ENCODE measurements at places on chromosomes 3 and 15. TPM values are rescaled to one million over a fixed set of nuclear protein-coding genes. Genes with fewer than 3 reads are reported as not detected.

GRCh38 chr3:174329321-174329720 lies 529.8 kb upstream of the NAALADL2 start:
- no peak overlapping the region for H3K4me3 ChIP-seq
- H3K36me3 ChIP-seq, result no peaks in the 10 kb centered on the region
- H3K27ac ChIP-seq, result no peak overlapping the region
- no peak for DNase-seq
- no peaks in the 10 kb centered on the region for H3K27me3 ChIP-seq
- H3K4me1 ChIP-seq, result no peaks in the 10 kb centered on the region

DNA sequence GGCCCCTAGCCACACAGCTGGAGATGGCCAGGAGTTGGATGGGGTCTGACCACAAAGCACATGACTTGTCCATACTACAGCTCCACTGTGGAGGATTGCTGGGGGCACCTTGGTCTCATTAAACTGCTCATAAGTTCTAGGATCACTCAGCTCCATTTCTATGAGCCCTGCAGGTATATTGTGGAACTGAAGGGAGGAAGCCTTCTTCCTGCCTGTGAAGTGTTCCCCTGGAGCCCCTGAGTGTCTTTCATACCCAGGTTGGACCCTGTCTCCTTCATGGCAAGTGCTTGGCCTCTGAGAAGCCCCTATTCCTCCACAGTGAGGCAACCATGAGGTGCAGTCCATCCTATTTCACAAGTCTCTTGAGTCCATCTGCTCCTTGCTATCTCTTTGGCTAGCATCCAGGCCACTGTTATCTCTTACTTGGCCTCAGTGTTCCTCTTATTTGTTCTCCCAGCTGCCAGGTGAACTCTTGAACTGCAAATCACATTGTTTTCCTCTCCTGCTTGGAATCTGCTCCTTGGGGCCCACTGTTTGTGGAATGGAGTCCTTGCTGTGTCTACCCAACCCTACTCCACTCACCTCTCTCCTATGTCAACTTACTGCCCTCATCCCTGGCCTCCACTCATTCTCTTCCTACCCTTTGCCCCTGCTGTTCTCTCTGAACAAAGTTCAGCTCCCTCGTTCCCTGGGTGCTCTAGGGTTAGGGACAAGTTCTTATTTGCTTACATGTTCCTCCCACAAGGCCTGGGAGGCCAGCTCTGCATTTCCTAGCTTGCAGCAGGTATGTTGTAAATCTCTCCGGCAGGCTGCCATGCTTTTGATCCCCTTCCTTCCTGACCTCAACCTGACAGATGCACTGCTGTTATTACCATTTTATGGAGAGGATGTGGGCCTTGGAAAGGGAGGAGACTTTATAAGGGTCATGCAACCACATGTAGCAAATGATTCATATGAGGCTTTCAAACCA lies 1.2 kb downstream of the ACOX2 start:
- DNase-seq, result peak; percentile 59
- peak overlapping the region; percentile 33 for H3K4me3 ChIP-seq
- peak overlapping the region; percentile 84 for H3K27ac ChIP-seq
- no peaks in the 10 kb centered on the region for H3K27me3 ChIP-seq
- H3K36me3 ChIP-seq, result peaks cover 21% of the 10 kb centered on the region

- no peak overlapping the region for H3K27ac ChIP-seq
- no peak for DNase-seq
- H3K4me3 ChIP-seq, result no peak overlapping the region
- no peaks in the 10 kb centered on the region for H3K36me3 ChIP-seq
- no peaks in the 10 kb centered on the region for H3K27me3 ChIP-seq
Measured at GRCh38 chr15:57477736-57478522, 101.6 kb downstream of the CGNL1 start.

GRCh38 chr15:81265256-81265943 lies 58.5 kb downstream of the STARD5 start:
- no peaks in the 10 kb centered on the region for H3K4me1 ChIP-seq
- no peak for DNase-seq
- H3K36me3 ChIP-seq, result no peaks in the 10 kb centered on the region
- H3K4me3 ChIP-seq, result no peak overlapping the region

The FBLN2 gene
- total RNA-seq, result 122 TPM

The ITPKA gene
- 0.90 TPM for total RNA-seq

- no peaks in the 10 kb centered on the region for H3K27me3 ChIP-seq
- no peak overlapping the region for H3K27ac ChIP-seq
- DNase-seq, result no peak
- H3K4me3 ChIP-seq, result no peak overlapping the region
Measured at GRCh38 chr3:98556164-98557130, 24.7 kb downstream of the GPR15 start.

DNA sequence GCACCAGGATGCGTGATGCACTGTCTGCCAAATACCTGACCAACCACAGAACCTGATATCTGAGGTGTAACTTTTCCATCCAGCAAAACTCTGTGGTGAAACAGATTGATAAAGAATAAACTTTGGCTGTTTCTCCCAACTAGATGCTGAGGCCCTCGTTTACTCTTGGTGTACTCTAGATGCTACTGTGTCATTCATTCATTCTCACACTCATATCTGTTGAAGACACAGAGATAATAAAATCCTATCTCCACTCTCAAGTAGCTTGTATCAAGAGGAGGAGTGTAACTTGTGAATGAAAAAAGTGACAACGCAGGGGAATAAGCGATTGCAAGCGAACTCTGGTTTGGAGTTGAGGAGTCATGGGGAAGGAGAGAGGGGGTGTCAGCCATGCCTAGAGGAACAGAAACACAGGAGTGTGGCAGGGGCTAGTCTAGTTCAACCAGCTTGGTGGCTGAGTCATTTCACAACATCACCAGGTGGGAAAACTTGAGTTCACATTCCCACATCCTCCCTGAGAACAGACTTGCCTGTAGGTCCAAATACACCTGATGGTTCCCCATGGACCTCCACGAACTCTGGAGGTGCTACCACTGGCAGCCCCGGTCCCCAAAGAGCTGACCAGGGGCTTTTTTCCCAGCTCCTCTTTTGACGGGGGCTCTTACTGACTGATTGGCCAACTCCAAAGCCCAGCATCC lies 73.3 kb upstream of the SNRK start:
- no peaks in the 10 kb centered on the region for H3K36me3 ChIP-seq
- no peak for DNase-seq
- no peak overlapping the region for H3K4me3 ChIP-seq
- peaks cover 10% of the 10 kb centered on the region for H3K4me1 ChIP-seq
- H3K27ac ChIP-seq, result no peak overlapping the region
- no peaks in the 10 kb centered on the region for H3K27me3 ChIP-seq

DNA sequence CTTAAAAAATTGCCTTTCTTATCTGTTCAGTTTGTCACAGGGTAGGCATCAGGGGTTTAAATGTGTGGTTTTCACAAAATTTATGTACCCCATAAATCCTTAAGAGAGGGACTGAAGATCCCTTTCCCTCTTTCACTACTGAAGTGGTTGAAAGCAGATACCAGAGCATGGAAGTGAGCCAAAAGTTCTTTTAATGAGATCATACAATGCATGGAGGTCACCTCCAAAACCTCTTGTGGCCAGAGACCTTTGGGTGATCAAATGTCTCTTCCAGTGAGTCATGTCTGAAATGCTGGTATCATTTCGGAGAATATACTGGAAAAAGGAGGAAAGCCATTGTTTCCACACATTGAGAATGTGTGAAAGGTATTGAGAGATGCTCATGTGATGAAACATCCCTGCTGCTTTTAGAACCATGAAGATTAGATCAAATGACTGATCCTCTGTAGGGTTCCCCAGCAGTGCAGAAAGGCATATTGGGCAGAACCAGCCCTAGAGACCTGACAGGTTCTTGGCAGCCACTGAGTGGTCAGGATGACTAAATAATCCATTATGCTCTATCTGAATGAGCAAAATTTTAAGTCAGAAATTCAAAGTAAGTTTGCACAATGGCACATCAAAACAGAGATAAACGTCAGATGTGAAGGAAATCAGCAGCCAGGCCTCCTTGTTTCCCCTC lies 165.8 kb upstream of the SLC2A2 start:
- no peaks in the 10 kb centered on the region for H3K27me3 ChIP-seq
- no peak overlapping the region for H3K4me3 ChIP-seq
- no peaks in the 10 kb centered on the region for H3K36me3 ChIP-seq
- peaks cover 2% of the 10 kb centered on the region for H3K4me1 ChIP-seq
- no peak overlapping the region for H3K27ac ChIP-seq
- no peak for DNase-seq

- H3K4me1 ChIP-seq, result no peaks in the 10 kb centered on the region
- H3K27me3 ChIP-seq, result no peaks in the 10 kb centered on the region
- no peak for DNase-seq
- no peak overlapping the region for H3K27ac ChIP-seq
- no peak overlapping the region for H3K4me3 ChIP-seq
Measured at GRCh38 chr3:115402651-115403050, 220.7 kb upstream of the GAP43 start.

The PLA2G4F gene
- 0.35 TPM for total RNA-seq

The FES gene
- 9.3 TPM for total RNA-seq

- peaks cover 90% of the 10 kb centered on the region for H3K36me3 ChIP-seq
- no peak overlapping the region for H3K4me3 ChIP-seq
- H3K27ac ChIP-seq, result no peak overlapping the region
- H3K4me1 ChIP-seq, result no peaks in the 10 kb centered on the region
- no peaks in the 10 kb centered on the region for H3K27me3 ChIP-seq
Measured at GRCh38 chr15:25091421-25092158, 136.8 kb downstream of the SNRPN start.

GRCh38 chr15:59138243-59138642 lies 33.3 kb downstream of the CCNB2 start:
- DNase-seq, result no peak
- no peaks in the 10 kb centered on the region for H3K27me3 ChIP-seq
- H3K4me3 ChIP-seq, result no peak overlapping the region
- H3K27ac ChIP-seq, result no peak overlapping the region

DNA sequence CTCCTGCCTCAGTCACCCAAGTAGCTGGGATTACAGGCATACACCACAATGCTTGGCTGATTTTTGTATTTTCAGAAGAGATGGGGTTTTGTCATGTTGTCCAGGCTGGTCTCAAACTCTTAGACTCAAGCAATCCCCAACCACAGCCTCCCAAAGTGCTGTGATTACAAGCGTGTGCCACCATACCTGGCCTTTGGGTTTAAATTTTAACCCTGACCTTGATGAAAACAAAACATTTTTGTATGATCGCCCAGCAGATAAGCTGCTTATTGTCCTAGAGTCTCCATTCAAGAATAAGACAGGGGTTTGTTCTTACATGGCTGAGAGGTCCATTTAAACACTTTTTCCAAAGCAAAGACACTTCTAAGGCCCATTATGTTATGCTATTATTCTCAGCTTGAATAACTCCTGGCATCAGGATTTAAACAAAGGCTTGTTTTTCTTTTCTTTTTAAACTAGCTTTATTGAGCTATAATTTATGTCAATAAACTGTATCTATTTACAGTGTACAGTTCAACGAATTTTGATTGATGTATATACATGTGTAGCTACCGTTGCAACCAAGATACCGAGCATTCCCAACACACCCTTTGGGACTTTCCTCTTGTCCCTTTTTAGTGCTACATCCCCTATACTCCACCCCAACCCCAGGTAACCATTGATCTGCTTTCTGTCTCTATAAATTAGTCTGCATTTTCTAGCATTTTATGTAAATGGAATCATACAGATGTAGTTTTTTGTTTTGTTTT lies 1.4 kb upstream of the MUC13 start:
- H3K36me3 ChIP-seq, result no peaks in the 10 kb centered on the region
- H3K4me3 ChIP-seq, result no peak overlapping the region
- H3K27me3 ChIP-seq, result no peaks in the 10 kb centered on the region
- no peaks in the 10 kb centered on the region for H3K4me1 ChIP-seq
- H3K27ac ChIP-seq, result no peak overlapping the region

Measured in right atrium auricular region (tissue), 2 donors.